Activated CD4-positive, alpha-beta T cell treated with anti-CD3 and anti-CD28 coated beads, Interleukin-2, Interleukin-4, amounts not matched to agents 100 ng/mL and 50 ng/mL, durations not matched to agents 16 hours and 8 hours (primary cell): ENCODE measurements at places on chromosomes 7 and 10.
A peak's percentile ranks its signal among the peaks of the same experiment; 100 is the strongest.

- DNase-seq: no peak
These were observed 456.8 kb downstream of the KCNMA1 start for GRCh38 chr10:77180794-77181193.

DNA sequence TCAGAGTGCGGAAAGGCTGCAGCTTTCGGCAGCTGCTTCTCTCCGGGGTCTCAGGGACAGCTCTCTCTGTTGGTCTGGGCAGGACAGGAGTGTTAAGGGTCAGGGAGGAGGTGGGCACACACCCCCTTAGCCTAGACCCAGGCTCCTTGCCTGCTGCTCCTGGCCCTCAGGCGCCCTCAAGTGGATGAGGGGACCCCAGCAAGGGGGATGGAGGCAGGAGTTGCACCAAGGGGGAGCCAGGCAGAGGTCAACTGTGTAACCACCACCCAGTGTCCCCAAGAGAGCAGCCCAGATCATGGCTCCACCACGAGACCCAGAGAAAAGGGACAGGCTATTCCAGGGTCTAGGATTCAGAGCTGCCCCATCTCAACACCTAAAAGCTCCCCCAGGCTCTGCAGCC lies 26.9 kb downstream of the SPOCK2 start:
- DNase-seq: no peak

DNA sequence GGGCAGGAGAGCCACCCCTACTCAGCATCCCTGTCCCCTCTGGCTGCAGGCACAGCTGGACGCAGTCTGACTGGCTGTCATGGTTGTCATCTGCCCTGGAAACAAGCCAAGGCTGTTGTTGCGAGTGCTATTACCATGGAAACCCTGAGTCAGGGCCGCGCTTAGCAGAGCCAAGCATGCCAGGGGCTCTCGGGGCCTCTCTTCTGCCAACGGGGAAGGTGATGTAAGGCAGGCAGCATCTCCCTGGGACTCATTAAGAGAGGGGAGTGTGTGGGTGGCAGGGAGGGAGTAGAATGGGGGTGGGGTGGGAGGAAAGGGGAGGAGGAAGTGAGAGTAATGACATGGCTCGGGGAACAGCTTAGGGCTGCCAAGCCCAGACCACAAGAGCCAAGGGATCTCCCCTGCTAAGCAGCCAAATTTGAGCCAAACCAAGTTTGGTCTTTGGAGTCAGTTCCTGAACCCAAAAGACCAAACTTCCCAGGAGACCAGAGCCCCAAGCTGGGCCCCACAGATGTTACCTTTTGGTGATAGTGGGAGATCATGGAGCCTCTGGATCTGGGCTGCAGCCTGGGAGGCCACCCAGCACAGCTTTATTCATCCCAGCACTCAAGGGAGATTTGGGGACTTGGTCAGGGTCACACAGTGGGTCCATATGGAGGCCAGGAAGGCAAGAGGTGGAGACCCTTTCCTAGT lies 67.6 kb downstream of the TMEM130 start:
- DNase-seq: peak; percentile 37

GRCh38 chr7:30682212-30683083 lies at the start of gene CRHR2:
Gene CRHR2 (minus strand): TSS chr7:30682456. CDS start chr7:30682280, 176 bp downstream.
- no peak for DNase-seq

- no peak for DNase-seq
These were observed 76.4 kb upstream of the BET1 start for GRCh38 chr7:94080551-94080950.

DNA sequence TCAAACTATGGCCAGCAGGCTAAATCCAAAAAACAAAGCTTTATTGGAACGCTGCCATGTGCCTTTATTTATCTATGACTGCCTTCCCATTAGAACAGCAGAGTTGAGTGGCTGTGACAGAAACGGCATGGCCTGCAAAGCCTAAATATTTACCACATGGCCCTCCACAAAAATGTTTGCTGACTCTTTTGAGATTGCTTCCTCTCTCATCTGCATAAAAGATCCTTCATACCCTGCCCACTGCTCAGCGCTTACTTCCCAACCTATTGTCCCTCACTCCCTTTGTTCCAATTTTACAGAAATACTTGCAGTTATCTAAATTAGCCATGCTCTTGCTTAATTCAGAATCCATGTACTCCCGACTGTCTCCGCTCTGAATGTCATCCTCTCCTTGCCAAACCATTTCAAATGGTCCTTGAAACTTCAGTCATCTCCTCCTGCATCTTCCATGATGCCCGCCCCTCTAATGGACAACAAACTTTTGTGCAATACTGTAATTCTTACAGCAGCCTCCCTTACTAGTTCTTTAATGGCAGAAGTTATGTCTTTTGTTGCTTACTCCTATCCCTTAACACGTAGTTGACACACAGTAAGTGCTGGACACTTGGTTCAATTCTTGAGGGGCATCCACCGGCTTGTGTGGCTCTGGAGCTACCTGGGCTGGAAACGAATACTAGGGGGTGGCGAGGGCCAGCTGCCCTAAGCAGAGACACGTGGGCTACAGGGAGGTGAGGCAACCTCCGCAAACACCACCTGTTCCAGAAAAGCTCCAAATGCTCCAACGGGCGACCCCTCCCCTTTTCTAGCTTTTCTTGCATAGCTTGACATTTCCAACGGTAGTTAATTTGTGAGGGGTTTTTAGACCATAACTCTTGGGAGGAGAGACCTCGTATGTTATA lies 832 bp downstream of the XRCC2 start:
- DNase-seq: peak; percentile 22

DNA sequence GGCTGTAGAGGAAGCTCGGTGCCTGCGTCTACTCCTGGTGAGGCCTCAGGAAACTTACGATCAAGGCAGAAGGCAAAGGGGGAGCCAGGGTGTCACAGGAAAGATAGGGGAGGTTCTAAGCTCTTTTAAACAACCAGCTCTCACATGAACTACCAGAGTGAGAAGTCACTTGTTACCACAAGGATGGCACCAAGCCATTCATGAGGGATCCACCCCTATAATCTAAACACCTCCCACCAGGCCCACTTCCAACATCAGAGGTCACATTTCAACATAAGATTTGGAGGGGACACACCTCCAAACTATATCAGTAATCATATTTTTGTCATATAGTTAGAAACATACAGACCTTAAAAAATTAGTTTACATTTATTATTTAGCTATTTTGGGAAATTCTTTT lies 9.4 kb downstream of the NOC3L start:
- no peak for DNase-seq

GRCh38 chr10:22222236-22223190 lies 4.7 kb upstream of the EBLN1 start:
- peak; percentile 36 for DNase-seq

GRCh38 chr7:143374561-143374960 lies 6.6 kb upstream of the ZYX start:
- no peak for DNase-seq

DNA sequence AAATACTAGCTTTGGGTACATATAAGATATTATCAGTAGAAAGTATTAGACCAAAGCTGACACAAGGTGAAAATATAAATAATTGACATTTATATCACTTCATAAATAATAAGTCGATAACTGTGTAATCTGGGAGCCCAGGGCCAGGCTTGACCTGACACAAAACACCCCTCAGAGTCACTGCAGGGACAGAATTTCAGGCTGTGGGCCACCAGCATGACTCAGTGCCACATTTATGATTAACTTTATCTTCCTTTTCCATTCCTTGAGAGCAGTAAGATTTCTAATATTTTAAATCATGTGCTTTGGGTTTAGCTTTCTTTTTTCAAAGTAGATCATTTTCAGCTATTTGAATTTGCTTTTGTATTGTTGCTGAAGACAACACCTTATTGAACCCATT lies 102.9 kb upstream of the NFE2L3 start:
- no peak for DNase-seq

- no peak for DNase-seq
These were observed 18.8 kb upstream of the FAM170B start for GRCh38 chr10:49152663-49153062.

DNA sequence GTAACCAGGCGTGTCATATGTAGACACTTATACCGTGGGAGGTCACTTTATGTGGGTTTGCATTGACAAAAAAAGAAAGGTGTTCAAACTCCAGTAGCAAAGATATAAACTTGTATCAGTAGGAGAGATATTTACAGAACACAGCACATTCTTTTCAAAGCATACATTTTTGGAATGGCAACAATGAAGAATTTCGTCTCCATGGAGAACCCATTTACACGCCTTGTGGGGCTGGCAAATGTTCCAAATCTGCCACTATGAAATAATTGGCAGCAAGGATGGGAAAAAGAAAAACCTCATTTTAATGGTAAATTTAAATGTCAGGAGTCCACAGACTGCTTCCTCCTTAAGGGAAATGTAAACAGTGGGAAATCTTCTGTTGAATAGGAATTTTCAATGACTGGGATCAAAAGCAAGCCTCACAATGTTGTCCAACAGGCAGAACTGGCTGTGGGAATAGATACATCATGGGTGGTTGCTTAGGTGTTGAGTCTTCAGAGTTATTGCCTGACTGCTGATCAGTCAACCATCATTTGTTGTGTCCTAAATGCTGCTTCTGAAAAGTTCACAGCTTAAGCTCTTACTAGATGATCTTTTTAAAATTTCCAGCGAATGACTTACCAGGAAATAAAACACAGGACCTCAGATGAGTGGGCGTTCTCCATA lies 256.6 kb upstream of the SEMA3C start:
- DNase-seq: no peak

- no peak for DNase-seq
These were observed 568.7 kb downstream of the ETV1 start for GRCh38 chr7:13420726-13421125.

DNA sequence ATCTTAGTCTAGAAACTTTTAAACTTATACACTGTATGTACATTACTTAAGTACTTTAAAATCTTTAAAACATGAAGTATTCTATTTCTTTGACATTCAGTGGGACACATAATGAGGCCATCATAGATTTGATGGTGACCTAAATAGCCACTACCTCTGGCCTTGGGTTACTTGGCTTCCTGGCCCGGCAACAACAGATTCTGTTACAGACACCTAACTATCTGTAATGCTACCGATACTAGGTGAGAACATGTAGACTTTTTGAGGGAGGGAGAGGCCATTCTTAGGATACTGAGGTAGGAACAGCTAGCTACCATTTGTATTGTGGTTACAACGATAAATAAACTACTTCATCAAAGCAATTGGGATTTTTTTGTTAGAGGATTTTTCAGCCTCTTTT lies 154.7 kb upstream of the KAT6B start:
- DNase-seq: no peak

DNA sequence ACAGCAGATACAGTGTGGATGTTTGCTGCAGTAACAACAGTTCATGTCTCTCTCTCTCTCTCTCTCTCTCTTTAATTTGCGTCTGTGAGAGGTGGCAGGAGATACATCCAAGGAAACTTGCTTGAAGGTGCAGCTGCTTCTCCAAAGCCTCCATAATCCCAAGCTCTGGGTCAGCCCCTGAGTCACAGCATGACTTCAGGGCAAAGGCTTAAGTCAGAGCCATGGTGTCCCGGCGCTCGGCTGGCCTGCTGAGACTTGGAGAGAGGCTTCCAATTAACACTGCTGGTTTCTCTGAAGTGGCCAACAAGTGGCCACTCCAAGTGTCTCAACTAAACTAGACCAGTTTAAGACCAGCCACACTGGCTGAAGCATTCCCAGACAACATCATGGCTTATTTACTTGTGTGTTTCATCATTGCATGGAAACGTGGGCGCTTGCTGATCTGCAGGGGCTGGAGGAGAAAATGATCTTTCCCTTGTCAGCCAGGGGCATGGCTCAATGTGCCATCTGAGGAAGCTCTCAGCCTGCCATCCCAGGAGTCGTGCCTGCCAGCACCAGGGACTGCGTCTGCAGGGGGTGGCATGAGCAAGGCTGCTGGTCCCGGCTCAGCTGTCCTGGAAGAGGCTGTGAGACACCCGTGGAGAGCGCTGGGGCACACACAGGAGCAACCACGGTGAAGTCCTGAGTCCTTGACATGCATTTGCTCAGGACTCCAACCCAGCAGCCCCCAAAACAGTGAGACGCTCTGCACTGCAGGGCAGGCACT lies 254.2 kb downstream of the COBL start:
- no peak for DNase-seq

GRCh38 chr10:115947104-115947503 lies 325.9 kb downstream of the GFRA1 start:
- no peak for DNase-seq

- no peak for DNase-seq
These were observed 154.4 kb downstream of the CACNA2D1 start for GRCh38 chr7:82289152-82289535.
